ENCODE measurements at places on chromosomes 6 and 20.

DNA sequence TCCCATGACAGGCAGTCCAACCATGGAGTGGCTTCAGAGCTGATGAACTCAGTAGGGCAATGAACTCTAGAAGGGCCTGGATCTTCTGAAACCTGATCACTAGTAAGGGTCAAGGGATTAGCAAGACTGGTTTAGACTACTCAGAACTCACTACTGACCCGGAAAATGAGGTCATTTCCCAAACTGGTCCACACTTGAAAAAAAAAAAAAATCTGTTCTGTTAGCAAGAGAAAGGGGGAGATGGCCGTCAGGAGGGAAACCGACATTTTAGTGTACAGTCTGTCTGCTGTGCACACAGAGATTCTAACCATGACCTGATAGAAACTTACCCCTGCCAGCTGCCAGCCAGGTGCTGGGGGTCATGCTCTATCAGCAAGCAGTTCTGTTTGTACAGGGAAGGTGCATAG lies 262.4 kb upstream of the AGPAT4 start:
- DNase-seq: peak; percentile 95

- DNase-seq: peak; percentile 87
These were observed 6.5 kb upstream of the SLC24A3 start for GRCh38 chr20:19205981-19206396.

- no peak for DNase-seq
These were observed 2.0 kb downstream of the LAMP5 start for GRCh38 chr20:9516234-9516871.

- no peak for DNase-seq
These were observed 109.3 kb downstream of the GPX5 start for GRCh38 chr6:28634761-28635546.
